Left ventricle myocardium inferior (tissue), 1 donor: ENCODE measurements at places on chromosomes 12 and 14. TPM values are rescaled to one million over a fixed set of nuclear protein-coding genes. Genes with fewer than 3 reads are reported as not detected.

The NIN gene
- 27.4 TPM for total RNA-seq

The CCT2 gene
- 91.7 TPM for total RNA-seq

- no peak for DNase-seq
Measured at GRCh38 chr12:130441771-130442760, 104.4 kb downstream of the PIWIL1 start.

- no peak for DNase-seq
Measured at GRCh38 chr12:14777271-14777670, 26.0 kb downstream of the WBP11 start.
